ENCODE measurements at places on chromosomes 1 and 21.

DNA sequence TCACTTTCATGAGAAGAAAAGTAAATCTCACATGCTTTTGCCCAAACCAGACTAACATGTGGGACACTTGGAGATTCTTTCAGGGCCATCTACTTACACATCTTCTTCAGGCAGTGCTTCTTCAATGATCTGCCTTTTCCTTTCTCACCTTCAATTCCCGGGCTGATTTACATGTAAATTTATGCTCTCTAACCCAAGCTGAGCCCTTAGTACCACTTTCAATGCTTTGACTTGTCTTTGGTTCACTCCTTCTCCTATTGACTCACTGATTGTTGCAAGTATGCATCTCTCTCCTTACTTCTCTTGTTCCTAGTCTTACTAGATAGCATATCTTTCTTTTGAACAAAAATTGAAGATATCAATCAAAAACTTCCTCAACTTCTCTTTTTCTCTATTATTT lies 154.2 kb upstream of the DEPDC1 start:
- DNase-seq, result no peak

- DNase-seq, result peak; percentile 63
These were observed 92.9 kb downstream of the PIGK start for GRCh38 chr1:77126307-77126706.

DNA sequence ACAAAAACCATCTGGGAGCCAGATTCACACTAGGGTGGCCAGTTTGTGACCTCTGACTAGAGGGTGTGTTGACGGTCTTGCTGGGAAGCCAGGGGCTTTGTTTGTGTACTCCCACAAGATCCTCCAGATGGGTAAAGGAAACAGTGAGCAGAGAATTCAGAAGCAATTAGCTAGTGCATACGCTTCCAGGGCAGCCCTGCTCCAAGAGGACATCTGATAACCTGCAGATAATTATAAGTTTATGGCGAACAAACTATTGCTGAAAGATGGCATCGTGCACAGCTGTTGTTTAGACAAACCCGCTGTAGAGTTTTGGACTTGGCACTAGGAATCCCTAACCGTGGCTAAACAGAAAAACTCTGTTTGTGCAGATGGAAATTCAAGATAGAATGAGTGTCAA lies 326.4 kb downstream of the TGFB2 start:
- DNase-seq, result no peak

GRCh38 chr1:38516560-38516959 lies 343.0 kb downstream of the RRAGC start:
- no peak for DNase-seq

- no peak for DNase-seq
These were observed 21.9 kb downstream of the GPR52 start for GRCh38 chr1:174469687-174470086.

GRCh38 chr1:158706096-158706495 lies 5.6 kb upstream of the OR6K2 start:
- no peak for DNase-seq

DNA sequence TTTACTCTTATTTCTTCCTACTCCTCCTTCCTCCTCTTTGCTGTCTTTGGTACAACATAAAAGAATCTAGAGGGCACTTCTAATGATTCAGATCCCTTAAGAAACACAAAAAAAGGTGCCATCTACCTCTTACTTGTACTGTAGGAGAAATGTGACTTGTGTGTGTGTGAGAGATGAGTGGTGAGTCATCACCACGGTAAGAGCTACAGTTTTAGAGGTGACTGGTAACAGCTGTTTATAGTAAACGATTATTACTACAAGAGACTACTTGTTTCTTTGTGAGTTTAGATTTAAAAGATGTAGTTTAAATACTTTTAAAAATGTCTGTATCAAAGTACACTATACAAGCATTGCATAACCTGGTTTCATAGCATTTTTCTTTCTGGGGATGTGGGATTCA lies 40.4 kb downstream of the SLC35D1 start:
- DNase-seq, result peak; percentile 32

Measured in non-pigmented ciliary epithelial cell (primary cell).